ENCODE measurements at places on chromosomes 6 and 20.

GRCh38 chr6:2931970-2932748 is 29.1 kb upstream of the SERPINB9 start:
- DNase-seq, result peak; percentile 89

- DNase-seq, result no peak
These were observed 72.0 kb downstream of the TTLL2 start for GRCh38 chr6:167396659-167397490.

DNA sequence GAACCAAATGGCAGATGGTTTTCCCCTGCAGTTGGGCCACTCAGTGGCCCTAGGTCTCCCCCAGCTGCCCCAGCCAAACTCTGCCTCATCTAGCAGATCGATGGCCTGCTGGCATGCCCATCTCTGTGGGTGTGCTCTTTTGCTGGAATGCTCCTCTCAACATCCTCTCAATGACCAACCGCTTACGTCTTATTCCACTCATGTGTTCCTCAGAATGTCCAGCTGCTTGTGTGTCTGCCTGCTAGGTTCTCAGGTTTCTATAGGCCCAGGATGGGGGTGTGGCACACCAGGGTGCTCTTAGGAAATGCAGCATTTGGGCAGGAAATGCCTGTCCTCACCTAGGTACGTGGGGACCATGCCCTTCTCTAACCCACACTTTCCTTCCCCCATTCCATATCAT is 509.9 kb upstream of the SYNCRIP start:
- no peak for DNase-seq

- DNase-seq, result no peak
These were observed 11.7 kb downstream of the EEF1E1 start for GRCh38 chr6:8090650-8091049.

- no peak for DNase-seq
These were observed 4.7 kb downstream of the DXO start for GRCh38 chr6:31966997-31967925.

DNA sequence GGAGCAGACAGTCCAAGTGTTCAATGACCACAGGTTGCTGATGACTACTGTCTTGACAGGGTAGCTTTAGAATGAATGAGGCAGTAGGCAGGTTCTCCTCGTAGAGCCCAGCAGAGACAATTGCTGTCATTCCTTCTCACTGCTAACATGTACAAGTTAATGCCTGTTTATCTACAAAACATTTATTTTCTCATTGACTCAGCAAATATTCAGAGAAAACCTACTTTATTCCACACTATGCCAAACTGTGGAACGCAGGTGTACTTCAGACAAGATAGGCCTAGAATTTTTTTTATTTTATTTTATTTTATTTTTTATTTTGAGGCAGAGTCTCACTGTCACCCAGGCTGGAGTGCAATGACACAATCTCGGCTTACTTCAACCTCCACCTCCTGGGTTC is 50.8 kb downstream of the ARHGAP18 start:
- no peak for DNase-seq

- no peak for DNase-seq
These were observed 32.2 kb downstream of the RAMACL start for GRCh38 chr6:166554316-166554715.

GRCh38 chr6:41302638-41303037 is 16.2 kb upstream of the TREM1 start:
- no peak for DNase-seq

GRCh38 chr6:149480502-149481280 is 4.1 kb downstream of the ZC3H12D start:
- DNase-seq, result no peak

- peak; percentile 96 for DNase-seq
These were observed at the start of gene NANP for GRCh38 chr20:25623736-25624499. TSS of gene NANP (minus strand) at chr20:25624014. CDS start at chr20:25623948, 66 bp downstream.
